ENCODE measurements at places on chromosomes 5 and 9.

DNA sequence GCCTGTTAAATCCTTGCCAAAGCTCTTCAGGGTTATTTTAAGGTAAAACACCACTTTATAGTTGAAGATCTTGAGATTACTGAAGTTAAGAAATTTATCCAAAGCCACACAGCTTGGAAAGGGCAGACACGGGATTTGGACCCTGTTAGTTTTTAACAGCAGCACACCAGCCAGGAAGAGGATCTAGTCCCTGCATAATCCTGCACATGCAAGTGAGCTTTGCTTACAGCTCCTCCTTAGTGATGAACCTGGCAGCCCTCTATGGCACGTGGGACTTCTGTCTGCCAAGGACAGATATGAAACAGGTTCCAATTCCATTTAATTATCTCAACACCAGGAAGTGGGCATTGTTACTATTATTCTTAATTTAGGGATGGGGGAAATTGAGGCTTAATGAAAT is 108.7 kb downstream of the TRIM32 start:
- DNase-seq, result no peak

DNA sequence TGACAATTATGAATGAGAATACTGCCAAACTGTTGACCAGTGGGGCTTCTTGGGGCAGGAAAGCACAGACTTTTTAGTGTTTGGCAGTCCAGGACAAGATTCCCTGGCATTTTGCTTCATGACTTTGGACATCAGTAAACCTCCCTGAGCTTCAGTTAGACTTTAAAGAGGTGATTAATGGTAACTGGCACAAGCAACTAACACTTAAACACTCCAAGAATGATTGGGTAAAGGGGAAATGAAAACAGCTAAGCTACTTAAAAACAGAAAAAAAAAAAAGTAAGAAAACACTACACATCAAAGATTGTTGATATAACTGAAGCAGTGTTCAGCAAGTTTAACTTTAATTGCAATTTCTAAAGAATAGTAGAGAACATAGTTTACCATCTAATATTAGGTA is 13.4 kb downstream of the PAIP1 start:
- DNase-seq, result no peak

DNA sequence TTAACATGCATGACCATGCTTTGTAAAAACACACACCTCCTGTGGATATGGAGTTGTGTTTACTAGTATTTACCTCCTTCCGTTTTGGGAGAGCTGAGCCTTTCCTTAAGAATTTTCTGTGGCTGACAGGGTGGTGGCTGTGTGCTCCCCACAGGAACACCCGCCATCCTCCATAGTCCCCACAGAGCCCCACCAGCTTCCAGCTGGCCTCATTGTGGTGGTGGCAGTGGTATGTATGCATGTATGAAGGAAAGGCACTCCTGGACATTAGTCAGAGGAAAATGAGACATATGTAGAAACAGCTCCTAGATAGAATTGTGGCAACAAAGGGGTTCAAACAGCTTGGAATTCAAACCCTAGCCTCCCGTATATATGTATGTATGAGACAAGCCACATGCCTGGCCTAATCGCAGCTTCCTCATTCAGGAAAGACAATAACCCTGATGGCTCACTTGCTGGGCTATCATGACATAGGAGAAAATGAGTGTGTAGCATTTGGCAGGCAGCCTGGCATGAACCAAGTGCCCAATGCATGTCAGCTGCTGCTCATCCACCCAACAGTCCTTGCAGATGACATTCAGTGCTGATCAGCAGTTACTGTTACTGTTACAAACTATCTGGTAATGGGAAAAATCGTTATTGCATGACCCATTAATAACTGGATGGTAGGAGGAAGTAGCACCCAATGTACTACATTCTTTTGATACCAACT is 459.7 kb downstream of the EBF1 start:
- DNase-seq, result no peak

GRCh38 chr9:80881940-80882339 is 807.4 kb downstream of the TLE1 start:
- no peak for DNase-seq

DNA sequence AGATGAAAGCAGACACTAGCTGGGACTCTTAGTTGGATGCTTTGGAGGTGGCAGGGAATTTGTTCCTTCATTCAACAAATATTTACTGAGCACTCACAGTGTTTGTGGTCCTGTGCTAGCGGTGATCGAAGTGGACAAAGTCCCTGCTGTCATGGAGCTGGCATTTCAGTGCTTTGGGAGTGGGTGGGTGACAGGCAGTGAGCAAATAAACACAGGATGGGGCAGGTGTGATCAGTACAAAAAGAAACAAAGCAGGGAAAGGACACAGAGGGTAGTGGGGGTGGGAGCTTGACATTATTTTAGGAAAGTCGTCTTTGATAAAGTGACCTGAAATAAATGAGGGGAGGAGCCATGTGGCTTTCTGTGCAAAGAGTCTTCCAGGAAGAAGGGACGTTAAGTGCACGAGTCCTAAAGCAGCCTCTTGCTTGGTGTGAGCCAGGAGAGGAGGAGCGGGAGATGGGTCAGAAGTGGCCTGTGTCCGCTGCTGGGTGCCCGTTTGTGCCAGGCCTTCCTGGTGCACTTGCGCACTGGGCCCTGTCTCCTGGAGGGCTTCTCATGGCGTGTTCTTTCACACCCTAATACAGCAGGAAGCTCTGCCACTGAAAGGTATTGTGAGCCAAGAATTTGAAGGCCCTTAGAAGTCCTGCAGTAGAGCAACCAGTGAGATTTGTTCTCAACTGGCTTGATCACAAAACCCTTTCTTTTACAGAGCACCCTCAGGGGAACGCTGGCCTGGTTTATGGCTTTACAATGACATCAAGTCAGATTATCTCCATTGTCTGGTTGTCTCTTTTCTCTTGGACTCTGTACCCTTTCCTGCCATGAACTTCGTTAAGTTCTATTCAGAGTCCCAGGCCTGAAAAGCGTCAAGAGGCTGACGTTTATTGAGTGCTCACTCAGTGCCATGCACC is 14.8 kb downstream of the NDST1 start:
- DNase-seq, result no peak
